Breast epithelium (tissue), 4 donors: ENCODE measurements at places on chromosomes 11 and 22. TPM values are rescaled to one million over a fixed set of nuclear protein-coding genes. Genes with fewer than 3 reads are reported as not detected.

The BCL2L13 gene
- 61.6 TPM for total RNA-seq

The SAC3D1 gene
- total RNA-seq: 7.5 TPM

- DNase-seq: no peak
Measured at GRCh38 chr11:66268952-66269905, 790 bp downstream of the RAB1B start.

The ARFIP2 gene
- 121 TPM for total RNA-seq

The SIK3 gene
- 110 TPM for total RNA-seq

DNA sequence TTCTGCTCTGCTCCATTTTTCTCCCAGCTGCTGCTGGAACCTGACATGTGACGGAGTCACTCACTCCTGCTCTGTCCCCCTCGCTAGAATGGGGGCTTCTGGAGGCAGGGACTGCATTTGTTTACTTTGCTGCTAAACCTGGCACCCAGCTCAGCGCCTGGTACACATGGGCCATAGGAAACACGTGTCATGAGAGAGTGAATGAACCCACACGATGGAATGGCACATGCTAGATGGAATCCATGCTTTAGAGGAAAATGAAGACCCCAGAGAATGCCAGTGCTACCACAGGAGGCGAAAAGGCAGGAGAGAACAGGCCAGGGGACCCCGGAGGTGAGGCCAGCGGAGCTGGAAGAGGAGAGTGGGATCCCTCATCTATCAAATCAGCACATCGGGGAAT, 160.9 kb downstream of the MPPED1 start:
- no peak for DNase-seq

GRCh38 chr11:111460340-111460739, 51.8 kb downstream of the BTG4 start:
- no peak for DNase-seq

DNA sequence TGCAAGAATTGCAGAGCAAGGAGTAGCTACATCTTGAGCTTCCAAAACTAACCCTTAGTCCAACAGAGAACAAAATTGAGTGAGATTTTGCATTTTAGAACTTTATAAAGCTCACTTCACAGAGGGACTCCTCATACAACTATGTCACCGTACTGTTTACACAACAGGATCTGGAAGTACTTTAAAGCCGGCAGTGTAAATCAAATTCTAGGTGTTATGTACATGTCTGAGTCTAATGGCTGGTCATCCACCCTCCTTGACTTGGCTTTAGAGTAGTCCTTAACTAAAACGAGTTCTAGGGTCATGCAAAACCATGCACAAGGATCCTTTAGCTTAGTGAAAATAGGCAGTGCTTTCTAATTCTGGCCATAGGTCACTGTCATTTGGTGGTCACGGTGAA, 23.5 kb downstream of the IRAG1 start:
- DNase-seq: no peak

- DNase-seq: no peak
Measured at GRCh38 chr11:68936358-68936636, 32.6 kb downstream of the IGHMBP2 start.

GRCh38 chr11:83024270-83024854, 47.3 kb downstream of the RAB30 start:
- DNase-seq: no peak

DNA sequence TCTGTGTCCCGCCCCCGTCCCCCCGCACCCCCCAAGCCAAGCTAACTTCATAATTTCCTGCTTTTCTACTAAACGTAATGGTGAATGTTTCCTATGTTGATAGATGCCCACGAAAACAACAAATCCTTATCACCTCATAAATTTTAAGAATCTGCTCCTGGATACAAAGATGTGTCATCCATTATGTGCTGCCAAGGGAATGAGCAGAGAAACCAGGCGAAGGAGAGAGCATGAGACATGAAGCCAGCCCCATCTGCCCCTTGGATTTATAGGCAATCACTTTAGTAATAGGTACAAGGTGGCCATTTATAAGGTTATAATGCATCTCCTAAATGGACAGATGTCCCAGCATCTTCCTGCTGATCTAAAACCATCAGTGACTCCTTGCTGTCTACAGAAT, 30.3 kb downstream of the LAYN start:
- DNase-seq: no peak

- DNase-seq: no peak
Measured at GRCh38 chr22:37065180-37065579, 13.6 kb downstream of the KCTD17 start.

- no peak for DNase-seq
Measured at GRCh38 chr11:69367211-69367964, 73.4 kb downstream of the MYEOV start.

The SLC36A4 gene
- total RNA-seq: 26.3 TPM

The ANKRD49 gene
- 21.3 TPM for total RNA-seq

GRCh38 chr11:31247321-31247720, 122.2 kb downstream of the DCDC1 start:
- no peak for DNase-seq

- no peak for DNase-seq
Measured at GRCh38 chr11:65014726-65015227, 817 bp downstream of the ARL2 start.

The TIMP3 gene
- 269 TPM for total RNA-seq

DNA sequence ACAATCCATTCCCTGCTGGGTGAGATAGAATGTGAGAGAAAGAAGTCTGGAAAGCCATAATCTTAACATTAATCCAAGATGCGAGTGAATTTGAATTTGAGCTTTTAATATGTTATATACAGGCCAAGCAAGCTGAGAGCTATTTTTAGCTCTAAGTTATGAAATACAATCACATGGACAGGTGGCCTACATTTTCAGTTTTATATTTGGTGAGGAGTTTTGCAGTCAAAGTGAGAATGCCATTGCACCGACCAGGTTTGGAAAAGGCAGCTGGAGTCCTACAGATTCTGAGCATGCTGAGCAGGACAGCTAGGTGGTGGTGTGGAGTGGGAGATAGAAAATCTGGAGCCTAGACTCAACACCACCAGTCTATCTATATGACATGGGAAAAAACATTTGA, 12.0 kb downstream of the OR5B21 start:
- DNase-seq: no peak

DNA sequence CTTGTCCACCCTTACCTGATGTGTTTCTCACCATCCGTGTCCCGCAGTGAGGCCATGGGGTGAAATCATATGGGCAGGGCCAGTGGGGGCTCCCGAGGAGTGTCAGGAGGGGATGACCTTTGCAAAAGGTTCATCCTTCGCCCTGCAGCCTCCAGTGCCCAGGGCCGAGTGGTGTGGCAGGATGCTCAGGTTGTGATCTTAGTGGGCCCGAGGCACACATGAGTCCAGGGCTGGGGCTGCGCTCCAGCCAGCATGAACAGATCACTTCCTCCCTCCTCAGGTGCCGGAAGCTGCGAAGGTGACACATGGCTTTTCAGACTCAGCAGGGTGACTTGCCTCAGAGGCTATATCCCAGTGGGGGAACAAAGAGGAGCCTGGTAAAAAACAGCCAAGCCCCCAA, 2.8 kb upstream of the FKBP2 start:
- DNase-seq: no peak

- no peak for DNase-seq
Measured at GRCh38 chr11:120334894-120335462, 1.2 kb upstream of the ARHGEF12 start.

GRCh38 chr11:2398664-2399355, 1.7 kb upstream of the TSSC4 start:
- DNase-seq: no peak

The LRRC74B gene
- total RNA-seq: not detected

The OR8D1 gene
- not detected for total RNA-seq

- no peak for DNase-seq
Measured at GRCh38 chr11:109302591-109303334, 119.2 kb upstream of the C11orf87 start.
